Suprapubic skin (tissue), 4 donors: ENCODE measurements at places on chromosomes 4 and X.

DNA sequence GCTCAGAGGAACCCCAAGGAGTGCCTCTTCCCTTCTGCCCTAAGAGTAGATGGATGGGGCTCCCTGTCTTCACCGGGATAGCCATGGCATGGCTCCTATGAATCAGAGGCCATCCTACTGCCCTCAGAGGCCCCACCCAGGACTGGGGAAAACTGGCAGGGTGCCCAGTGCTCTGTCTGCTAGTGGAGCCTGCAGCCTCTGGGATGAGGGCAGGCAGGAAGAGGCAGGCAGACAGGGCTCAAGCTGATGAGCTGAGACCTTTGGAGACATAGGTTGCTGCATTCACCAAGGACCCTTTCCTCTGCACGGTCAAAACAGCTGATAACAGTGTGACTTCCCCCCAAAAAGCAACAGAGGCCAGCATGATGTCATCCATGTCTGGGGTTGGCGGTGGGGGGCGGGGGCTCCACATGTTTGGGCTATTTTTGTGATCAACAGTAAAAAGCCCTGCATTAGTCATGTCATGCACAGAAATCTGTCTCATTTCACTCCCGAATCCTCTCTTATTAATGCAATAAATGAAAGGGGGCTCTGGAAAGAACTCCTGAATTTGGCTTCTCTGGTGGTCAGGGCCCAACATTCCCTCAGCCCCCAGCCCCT lies 207.6 kb upstream of the MAMLD1 start:
- H3K4me1 ChIP-seq = no peaks in the 10 kb centered on the region
- H3K4me3 ChIP-seq = no peak overlapping the region
- no peak overlapping the region for H3K27ac ChIP-seq
- DNase-seq = no peak
- no peaks in the 10 kb centered on the region for H3K36me3 ChIP-seq

DNA sequence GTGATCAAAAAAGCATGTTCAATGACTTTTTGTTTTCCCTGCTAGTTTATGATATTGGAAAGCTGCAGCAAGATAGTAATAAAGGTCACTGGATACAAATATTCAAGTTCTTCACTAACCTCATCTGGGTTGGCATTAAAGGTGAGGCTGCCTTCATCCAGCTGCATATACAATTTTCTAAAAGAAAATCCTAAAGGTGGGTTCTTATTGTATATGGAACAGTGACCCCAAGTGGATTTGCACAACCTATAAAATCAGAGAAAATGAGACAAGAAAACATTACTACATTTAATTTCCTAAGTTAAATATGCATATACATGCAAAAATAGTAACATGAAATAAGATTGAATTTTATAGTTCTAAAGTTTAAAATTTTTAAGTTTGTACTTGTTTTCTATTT lies 23.9 kb downstream of the FBXO8 start:
- H3K4me1 ChIP-seq = peaks cover 3% of the 10 kb centered on the region
- DNase-seq = no peak
- H3K4me3 ChIP-seq = no peak overlapping the region
- peaks cover 20% of the 10 kb centered on the region for H3K36me3 ChIP-seq
- no peaks in the 10 kb centered on the region for H3K27me3 ChIP-seq

DNA sequence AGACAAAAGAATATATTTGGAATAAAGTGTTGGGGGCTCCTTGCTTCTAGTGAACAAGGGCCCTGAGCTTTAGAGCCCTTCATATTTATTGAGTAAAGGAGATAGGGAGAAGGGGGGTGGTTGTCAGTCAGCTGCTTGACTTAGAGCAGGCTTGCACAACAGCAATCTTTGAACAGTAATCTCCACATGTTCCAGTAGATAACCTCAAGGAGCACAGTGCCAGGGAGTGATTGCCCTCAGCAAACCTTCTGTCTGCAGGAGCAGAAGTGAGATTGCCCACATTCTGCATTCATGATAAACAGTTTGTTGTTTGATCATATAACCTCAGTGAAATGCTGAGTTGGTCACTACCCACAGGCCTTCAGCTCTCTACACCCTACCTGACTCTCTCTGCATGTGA lies 205.8 kb upstream of the CXCL13 start:
- H3K4me1 ChIP-seq = no peaks in the 10 kb centered on the region
- no peak overlapping the region for H3K27ac ChIP-seq
- DNase-seq = no peak
- no peaks in the 10 kb centered on the region for H3K36me3 ChIP-seq
- H3K27me3 ChIP-seq = no peaks in the 10 kb centered on the region
- no peak overlapping the region for H3K4me3 ChIP-seq

GRCh38 chr4:170079981-170080380 lies 9.8 kb downstream of the AADAT start:
- H3K27ac ChIP-seq = no peak overlapping the region
- no peaks in the 10 kb centered on the region for H3K4me1 ChIP-seq
- H3K36me3 ChIP-seq = no peaks in the 10 kb centered on the region
- no peak for DNase-seq
- no peaks in the 10 kb centered on the region for H3K27me3 ChIP-seq

- no peaks in the 10 kb centered on the region for H3K4me1 ChIP-seq
- H3K27me3 ChIP-seq = no peaks in the 10 kb centered on the region
- no peaks in the 10 kb centered on the region for H3K36me3 ChIP-seq
- no peak overlapping the region for H3K4me3 ChIP-seq
- H3K27ac ChIP-seq = no peak overlapping the region
These were observed 456.4 kb upstream of the HTR2C start for GRCh38 chrX:114127411-114128025.

DNA sequence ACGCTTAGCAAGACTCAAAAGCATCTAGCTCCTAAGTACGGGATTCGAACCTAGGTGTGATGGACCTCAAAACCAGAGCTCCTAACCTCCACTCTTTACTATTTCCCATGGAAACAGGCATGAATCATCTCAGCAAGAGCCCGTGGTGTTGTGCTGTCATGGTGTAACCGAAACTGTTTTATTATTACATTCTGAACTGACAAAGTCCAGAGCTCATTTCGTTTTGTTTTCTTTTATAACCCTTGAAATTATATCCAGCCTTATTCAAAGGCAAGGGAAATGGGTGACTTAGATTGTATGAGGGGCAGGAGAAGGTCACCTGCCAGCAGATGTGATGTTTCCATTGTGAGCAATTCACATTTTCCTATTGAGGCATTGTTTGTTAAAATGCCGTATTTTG lies 301.1 kb downstream of the FRMPD4 start:
- no peak overlapping the region for H3K27ac ChIP-seq
- H3K36me3 ChIP-seq = no peaks in the 10 kb centered on the region
- no peak overlapping the region for H3K4me3 ChIP-seq
- H3K27me3 ChIP-seq = no peaks in the 10 kb centered on the region

GRCh38 chrX:102077426-102077825 lies 48.1 kb upstream of the TCEAL2 start:
- H3K27me3 ChIP-seq = no peaks in the 10 kb centered on the region
- no peaks in the 10 kb centered on the region for H3K4me1 ChIP-seq
- H3K36me3 ChIP-seq = no peaks in the 10 kb centered on the region
- no peak overlapping the region for H3K27ac ChIP-seq
- no peak overlapping the region for H3K4me3 ChIP-seq
- DNase-seq = no peak

DNA sequence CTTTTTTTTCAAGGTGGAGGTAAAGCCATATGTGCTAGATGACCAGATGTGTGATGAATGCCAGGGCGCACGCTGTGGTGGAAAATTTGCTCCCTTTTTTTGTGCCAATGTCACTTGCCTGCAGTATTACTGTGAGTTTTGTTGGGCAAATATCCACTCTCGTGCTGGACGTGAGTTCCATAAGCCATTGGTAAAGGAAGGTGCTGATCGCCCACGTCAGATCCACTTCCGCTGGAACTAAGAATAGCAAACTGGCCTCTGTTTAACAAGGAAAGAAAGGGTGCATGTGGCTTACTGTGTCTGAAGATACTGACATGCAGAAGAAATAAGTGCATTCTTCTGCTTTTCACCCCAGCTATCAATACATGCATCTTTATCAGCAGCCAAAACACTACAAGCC lies 63.9 kb downstream of the CPEB2 start:
- peaks cover 50% of the 10 kb centered on the region for H3K36me3 ChIP-seq
- no peak for DNase-seq
- no peak overlapping the region for H3K27ac ChIP-seq
- H3K4me3 ChIP-seq = no peak overlapping the region

DNA sequence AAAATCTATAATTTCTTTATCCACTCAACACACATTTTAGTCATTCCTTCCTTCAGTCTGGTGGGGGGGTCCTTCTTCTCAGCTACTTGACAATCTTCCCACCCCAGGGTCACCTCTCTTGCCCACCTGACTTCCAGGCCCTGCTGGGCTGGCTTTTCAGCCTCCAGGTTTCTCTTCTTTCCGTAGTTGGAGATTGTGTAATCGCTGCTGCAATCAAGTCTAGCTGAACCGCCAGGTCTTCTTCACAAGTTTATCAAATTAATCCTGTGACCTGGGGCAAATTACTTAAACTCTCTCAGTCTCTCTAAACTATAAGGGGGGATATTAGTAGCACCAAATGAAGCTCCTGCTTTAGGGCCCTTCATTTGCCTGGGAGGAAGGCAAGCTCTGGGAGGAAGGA lies 102.9 kb upstream of the TNIP3 start:
- no peak overlapping the region for H3K27ac ChIP-seq
- DNase-seq = no peak
- H3K27me3 ChIP-seq = peaks cover 3% of the 10 kb centered on the region
- H3K4me1 ChIP-seq = no peaks in the 10 kb centered on the region

DNA sequence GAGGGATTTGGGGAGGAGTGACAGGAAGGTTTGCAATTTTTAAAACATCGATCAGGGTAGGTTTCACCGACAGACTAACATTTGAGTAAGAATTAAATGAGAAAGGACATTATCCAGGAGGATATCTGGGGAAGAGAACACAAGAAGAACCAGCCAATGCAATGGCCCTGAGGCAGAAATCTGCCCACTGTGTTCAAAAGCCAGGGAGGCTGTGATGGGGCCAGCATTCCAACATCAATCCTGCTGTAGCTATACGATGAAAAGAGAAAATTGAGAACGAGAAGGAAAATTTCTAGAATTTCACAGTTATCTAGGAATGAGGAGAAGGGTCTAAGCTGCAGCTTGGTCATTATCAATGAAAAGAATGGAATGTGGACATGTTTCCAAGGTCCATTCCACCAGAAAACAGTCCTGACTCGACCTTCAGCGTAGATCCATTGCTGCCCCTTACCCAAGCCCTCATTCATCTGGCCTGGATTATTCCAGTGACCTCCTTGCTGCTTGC lies 84.4 kb downstream of the APBB2 start:
- no peaks in the 10 kb centered on the region for H3K27me3 ChIP-seq
- no peaks in the 10 kb centered on the region for H3K36me3 ChIP-seq
- H3K4me3 ChIP-seq = no peak overlapping the region
- H3K4me1 ChIP-seq = peaks cover 37% of the 10 kb centered on the region
- no peak overlapping the region for H3K27ac ChIP-seq

DNA sequence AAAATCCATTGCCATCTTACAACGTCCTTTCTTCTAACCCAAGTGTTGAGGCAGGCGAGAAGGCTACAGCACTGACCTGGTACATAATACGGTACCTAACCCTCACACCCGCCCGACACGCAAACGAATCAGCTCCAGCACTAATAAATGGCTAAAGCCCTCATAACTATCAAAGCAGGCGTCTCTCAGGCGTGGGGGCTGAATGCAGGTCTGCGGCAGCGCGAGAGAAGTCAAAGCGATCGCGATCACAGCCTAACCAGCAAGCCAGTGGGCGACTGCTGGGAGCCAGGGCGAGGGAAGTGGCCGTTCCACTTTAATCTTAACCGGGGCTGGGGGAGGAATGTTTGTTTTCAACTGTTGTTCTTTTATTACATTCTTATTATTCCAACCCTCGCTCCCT lies 1.5 kb downstream of the CDX4 start:
- no peaks in the 10 kb centered on the region for H3K36me3 ChIP-seq
- peaks cover 4% of the 10 kb centered on the region for H3K4me1 ChIP-seq
- no peak overlapping the region for H3K4me3 ChIP-seq
- no peak overlapping the region for H3K27ac ChIP-seq
- DNase-seq = no peak
- peaks cover 13% of the 10 kb centered on the region for H3K27me3 ChIP-seq

GRCh38 chrX:72100051-72100755 lies 31.5 kb downstream of the RTL5 start:
- DNase-seq = no peak
- H3K4me3 ChIP-seq = no peak overlapping the region
- H3K27me3 ChIP-seq = no peaks in the 10 kb centered on the region
- no peaks in the 10 kb centered on the region for H3K36me3 ChIP-seq
- H3K4me1 ChIP-seq = no peaks in the 10 kb centered on the region
- no peak overlapping the region for H3K27ac ChIP-seq

GRCh38 chr4:66750273-66750672 lies 795.0 kb downstream of the CENPC start:
- no peak overlapping the region for H3K27ac ChIP-seq
- no peak for DNase-seq
- H3K27me3 ChIP-seq = no peaks in the 10 kb centered on the region
- no peaks in the 10 kb centered on the region for H3K4me1 ChIP-seq
- H3K4me3 ChIP-seq = no peak overlapping the region

- H3K4me3 ChIP-seq = no peak overlapping the region
- H3K4me1 ChIP-seq = no peaks in the 10 kb centered on the region
- H3K27ac ChIP-seq = no peak overlapping the region
- DNase-seq = no peak
- H3K27me3 ChIP-seq = no peaks in the 10 kb centered on the region
These were observed 854.6 kb downstream of the TRIML1 start for GRCh38 chr4:188993871-188994270.

DNA sequence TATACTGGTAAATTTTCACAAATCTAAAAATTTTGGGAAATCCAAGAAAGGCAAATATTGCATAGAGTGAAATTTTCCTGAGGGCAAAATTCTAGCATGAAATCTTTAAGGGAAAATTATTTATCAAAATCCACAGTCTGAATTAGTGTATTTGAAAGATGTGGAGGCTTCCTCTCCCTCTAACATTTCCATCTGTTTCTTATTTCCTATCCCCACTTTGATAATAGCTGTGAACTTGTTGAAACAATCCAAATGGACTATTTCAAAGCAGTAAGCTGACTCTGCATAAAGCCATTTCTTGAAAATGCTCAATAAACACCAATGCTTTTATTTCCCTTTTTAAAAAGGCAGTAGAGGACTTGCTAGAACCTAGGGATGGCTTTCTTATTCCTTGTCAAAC lies 107.3 kb upstream of the PABPC4L start:
- DNase-seq = no peak
- no peaks in the 10 kb centered on the region for H3K27me3 ChIP-seq
- H3K27ac ChIP-seq = no peak overlapping the region
- no peaks in the 10 kb centered on the region for H3K4me1 ChIP-seq
- no peak overlapping the region for H3K4me3 ChIP-seq

DNA sequence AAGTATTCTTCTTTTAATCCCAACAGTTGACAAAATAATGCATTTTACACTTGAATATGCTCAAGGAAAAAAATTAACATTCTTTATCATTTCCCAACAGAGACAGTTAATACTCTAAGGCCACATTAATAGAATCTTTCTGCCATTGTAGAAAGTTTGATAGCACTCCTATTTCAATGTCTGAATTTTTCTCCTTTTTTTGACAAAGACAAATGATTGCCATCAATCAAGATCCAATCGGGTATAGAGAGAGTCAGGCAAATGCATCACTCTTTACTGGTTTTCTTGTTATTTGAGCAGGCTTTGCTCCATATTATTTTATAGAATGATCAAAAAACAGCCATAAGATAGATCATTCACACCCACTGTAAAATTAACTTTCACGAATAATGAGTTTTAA lies 46.1 kb downstream of the MAB21L2 start:
- H3K36me3 ChIP-seq = no peaks in the 10 kb centered on the region
- no peak for DNase-seq
- H3K4me1 ChIP-seq = no peaks in the 10 kb centered on the region
- H3K27ac ChIP-seq = no peak overlapping the region
- no peaks in the 10 kb centered on the region for H3K27me3 ChIP-seq
